ENCODE measurements at places on chromosomes 2 and 18.
A peak's percentile ranks its signal among the peaks of the same experiment; 100 is the strongest.

DNA sequence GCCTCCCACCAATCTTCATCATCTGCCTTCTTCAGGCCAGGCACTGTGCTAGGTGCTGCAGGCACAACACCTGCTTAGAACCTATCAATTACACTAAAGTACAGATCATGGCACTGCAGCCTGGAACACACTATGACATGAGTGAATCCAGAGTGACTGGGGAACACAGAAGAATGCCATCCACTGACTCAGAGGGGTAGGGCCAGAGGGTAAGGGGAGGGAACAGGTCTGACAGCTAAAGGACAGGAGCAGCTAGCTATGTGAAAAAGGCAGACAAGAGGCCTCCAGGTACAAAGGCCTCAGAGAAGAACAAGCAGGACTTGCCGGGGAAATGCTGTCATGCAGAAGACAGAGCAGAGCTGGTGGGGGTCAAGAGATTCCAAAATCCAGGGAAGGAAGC lies 53.3 kb upstream of the ACAA2 start:
- no peak for DNase-seq

DNA sequence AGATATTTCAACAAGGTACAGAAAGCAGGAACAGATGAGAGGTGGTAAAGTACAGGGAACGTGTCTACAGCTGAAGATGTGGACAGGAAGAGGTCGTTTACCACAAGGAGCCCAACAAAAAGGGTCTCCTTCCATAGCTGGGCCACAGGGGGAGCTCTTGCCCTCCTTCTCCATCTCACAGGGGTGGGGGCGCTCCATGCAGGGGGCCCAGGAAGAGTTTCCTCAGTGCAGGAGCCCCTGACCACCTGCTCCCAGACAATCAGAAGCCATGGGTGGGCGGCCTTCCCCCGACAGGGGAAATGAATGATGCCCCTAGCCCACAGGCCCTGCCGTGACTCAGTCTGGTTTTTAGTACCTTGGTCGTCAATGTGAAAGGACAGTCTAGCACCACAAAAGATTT lies 163.6 kb upstream of the ZNF516 start:
- no peak for DNase-seq

DNA sequence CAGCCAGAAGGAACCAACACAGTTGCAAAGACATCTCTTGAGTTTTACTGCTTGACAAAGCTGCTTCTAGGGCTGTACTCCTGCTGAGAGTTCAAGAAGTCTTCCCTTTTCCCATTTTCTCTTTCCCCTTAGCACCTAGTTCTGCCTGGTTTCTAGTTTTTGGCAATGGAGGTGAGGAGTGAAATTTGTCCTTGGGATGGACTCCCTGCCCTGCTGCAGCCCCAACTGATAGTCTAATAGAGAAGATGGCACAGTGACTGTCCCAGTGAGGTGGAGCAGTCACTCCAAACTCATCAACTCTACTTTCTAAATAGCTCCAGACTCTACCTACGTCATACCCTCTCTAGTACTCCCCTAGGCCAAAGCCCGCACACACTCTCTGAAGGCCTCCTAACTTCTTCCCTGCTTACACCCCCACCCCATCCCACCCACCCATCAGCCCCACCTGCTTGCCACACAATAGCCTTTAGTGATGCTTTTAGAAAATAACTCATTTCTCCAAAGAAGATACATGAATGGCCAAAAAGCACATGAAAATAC lies 164.4 kb downstream of the DDX1 start:
- DNase-seq = no peak

GRCh38 chr2:237662671-237663093 lies 35.3 kb downstream of the LRRFIP1 start:
- DNase-seq = peak; percentile 18

GRCh38 chr2:27255660-27256059 lies 7.2 kb downstream of the SLC30A3 start:
- DNase-seq = no peak

GRCh38 chr2:238956676-238957075 lies 108.8 kb downstream of the TWIST2 start:
- DNase-seq = no peak

- DNase-seq = no peak
These were observed 108.4 kb upstream of the EPHA4 start for GRCh38 chr2:221680548-221680947.

DNA sequence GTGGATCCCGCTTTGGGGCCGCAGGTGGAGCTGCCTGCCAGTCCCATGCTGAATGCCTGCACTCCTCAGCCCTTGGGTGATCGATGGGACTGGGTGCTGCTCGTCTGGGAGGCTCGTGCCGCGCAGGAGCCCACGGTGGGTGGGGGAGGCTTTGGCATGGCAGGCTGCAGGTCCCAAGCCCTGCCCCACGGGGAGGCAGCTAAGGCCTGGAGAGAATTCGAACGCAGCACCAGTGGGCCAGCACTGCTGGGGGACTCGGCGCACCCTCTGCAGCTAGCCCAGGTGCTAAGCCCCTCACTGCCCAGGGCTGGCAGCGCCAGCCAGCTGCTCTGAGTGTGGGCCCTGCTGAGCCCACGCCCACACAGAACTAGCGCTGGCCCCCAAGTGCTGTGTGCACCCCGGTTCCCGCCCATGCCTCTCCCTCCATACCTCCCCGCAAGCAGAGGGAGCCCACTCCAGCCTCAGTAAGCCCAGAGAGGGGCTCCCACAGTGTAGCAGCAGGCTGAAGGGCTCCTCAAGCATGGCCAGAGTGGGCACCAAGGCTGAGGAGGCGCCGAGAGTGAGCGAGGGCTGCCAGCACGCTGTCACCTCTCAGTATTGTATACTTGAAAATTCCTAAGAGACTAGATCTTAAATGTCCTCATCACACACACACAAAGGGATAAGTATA lies 1654.2 kb upstream of the SLC39A10 start:
- DNase-seq = no peak

- DNase-seq = no peak
These were observed 166.0 kb upstream of the DSEL start for GRCh38 chr18:67682516-67682915.

DNA sequence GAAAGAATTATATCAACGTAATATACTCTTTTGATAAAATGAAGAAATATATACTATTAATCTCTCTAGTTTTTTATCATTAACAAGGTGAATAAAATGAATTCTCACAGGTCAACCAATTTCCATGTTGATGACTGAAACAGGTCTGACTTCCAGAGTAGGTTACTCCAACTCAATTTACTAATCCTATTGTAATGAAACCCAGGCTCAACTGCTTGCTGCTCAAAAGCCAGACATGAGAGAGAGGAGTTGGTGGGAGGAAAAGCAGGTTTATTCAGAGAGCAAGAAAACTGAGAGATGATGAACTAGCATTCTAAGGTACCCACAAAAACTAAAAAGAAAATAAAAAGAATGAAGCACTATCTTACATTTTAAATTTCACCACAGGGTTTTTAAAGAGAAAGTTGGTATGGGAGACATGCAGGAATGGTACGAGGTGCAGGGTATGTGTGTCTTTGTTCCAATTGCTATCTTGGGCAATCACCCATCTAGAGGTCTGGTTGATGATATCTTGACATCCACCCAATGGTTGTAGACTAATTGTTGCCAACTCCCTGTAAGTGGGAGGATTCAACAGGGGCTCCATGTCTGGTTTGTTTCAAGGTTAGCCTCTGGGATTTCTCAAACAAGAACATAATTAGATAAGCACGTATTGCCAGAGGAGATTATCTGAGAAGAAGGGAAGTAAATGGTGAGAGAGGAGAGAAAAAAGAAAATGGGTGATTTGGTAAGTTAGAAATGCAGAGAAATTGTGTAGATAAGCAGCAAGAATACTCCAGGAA lies 471.4 kb upstream of the REG3G start:
- DNase-seq = no peak

GRCh38 chr18:36153203-36153602 lies 23.5 kb downstream of the ELP2 start:
- no peak for DNase-seq

GRCh38 chr2:229033816-229034215 lies 237.3 kb downstream of the PID1 start:
- no peak for DNase-seq

- DNase-seq = no peak
These were observed 821.2 kb upstream of the ID2 start for GRCh38 chr2:7860693-7861092.

DNA sequence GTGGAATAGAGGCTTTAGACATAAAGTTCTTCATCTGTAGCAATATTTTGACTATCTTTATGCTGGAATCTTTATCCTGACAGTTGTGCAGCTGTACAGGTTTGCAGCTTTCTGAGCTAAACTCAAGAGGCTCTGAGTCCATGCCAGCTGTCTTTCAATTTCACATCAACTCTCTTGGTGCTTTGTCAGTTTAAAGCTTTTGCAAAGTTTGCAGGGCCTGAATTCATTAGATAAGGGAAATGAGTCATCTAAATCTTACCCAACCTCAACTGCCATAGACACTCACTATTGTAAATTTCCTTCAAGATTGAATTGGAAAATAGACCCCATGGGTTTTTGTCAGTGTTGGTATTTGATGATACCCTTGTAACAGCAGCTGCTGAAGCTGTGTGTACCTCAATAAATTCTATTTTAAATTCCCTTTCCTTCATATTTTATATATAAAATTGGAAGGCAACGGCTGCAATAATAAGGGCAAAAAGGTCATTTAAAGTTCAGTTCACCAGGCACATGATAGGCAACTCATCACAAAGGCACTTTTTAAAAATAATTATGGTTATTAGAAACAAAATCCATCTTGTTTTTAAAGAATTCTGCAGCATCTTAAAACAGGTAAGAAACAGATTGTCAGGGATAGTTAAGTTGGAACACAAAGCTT lies 169.9 kb upstream of the SLC39A10 start:
- DNase-seq = no peak

DNA sequence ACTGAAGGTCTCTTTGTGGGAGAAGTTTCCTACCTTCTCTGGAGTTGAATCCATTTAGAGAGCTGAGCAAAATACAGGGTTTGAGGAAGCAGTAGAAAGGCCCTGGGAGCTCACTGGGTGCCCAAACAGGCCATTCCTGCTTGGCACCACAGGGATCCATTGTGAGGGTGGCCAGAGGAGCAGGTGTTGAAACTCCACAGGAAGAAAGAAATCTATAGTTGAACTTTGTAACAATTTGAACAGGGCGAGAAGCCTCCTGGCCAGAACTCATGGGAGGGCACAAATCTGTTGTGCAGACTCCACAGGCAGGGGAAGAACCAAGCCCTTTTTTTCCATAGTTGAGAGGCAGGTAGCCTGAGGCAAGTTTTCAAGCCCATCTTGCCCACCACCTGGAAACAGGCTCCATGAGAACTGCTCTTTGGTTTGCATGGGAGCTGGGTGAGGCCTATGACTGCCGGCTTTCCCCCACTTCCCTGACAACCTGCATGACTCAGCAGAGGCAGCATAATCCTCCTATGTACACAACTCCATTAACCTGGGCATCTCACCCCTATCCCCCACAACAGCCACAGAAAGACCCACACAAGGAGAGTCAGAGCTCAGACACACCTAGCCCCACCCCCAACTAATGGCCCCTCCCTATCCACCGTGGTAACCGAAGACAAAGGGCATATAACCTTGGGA lies 1053.0 kb downstream of the TSN start:
- no peak for DNase-seq

GRCh38 chr18:715626-716025 lies 3.2 kb upstream of the ENOSF1 start:
- DNase-seq = no peak
